ENCODE measurements at places on chromosomes 4 and X.

GRCh38 chr4:40288566-40288965, 46.6 kb upstream of the CHRNA9 start:
- DNase-seq, result no peak

- no peak for DNase-seq
These were observed 535.3 kb upstream of the RPS6KA3 start for GRCh38 chrX:20802036-20802435.

GRCh38 chr4:105146276-105147015, at the start of gene TET2:
Gene TET2, plus strand, starts transcription at chr4:105146876. Its CDS starts 87,067 bp downstream, at chr4:105233943.
- peak; percentile 96 for DNase-seq

DNA sequence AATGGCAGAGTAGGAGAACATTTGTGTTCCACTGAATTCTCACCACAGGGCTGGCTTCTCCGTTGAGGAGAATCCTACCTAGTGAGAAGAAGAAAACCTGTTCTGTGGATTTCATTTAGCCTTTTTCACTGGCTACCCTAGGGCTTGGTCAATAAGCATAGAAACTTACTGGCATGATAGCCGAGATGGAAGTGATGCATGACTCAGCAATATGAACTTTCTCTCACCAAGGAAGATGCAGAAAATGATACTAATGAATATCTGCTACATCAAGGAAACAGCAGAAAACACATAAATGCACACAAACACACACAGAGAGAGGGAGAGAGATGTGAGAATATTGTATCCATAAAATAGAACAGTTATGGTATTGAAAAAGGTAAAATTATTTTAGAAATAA, 216.3 kb downstream of the HHIP start:
- no peak for DNase-seq

DNA sequence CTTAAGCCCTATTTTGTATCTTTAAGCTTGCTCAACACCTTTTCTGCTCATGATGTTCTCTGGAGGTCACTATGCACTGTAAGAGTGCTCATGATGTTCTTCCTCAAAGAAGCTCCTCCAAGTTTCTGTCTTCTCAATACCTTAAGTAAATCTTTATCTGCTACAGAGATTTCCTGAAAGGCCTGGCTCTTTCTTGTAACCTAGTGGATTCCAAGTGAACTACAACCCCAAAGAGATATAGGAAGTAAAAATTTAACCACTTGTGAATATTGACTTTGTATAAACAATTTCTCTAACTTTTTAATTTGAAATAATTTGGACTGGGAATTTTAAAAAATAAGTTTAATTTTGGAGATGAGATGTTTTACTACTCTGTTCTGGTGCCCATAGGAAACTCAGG, 39.3 kb upstream of the XK start:
- no peak for DNase-seq

GRCh38 chr4:5905714-5906113, 12.8 kb upstream of the CRMP1 start:
- DNase-seq, result no peak
